ENCODE measurements at places on chromosomes 1 and 21.

- peak; percentile 6 for DNase-seq
Measured at GRCh38 chr1:50929376-50929958, 30.6 kb downstream of the FAF1 start.

DNA sequence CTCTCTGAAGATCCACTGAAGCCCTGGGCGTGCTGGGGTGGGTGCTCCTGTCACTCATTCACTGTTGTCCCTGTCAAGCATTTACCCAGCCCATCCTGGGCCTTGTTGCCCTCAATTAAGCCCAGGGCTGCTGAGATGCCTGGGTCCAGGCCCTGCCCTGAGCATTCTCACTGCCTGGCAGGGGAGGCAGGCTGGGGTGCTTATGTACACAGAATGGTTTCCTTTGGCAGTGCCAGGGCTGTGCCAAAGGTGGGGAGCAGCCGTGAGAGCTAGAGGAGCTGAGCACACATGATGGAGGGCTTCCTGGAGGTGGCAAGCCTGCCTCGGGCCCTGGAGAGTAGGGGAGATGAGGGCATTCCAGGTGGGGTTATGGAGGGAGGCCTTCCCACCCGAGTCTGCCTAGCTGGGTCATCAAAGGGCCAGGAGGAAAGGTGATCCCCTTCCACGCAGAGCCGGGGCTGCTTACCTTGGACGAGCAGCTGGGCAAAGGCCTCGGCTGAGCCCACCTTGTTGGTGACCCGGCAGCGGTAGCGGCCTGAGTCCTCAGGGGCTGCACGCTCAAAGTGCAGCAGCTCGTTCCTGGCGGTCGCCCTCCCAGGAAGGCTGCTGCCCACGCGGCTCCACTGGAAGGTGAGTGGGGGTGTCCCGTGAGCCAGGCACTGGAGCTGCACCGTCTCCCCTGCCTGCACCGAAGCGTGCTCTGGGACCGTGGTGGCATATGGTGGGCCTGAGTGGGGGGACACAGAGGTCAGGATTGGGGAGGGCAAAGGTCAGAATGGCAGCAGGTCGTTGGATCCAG lies 26.5 kb downstream of the LDLRAD2 start:
- DNase-seq, result no peak

GRCh38 chr1:61887931-61888564 lies 145.8 kb downstream of the PATJ start:
- no peak for DNase-seq

DNA sequence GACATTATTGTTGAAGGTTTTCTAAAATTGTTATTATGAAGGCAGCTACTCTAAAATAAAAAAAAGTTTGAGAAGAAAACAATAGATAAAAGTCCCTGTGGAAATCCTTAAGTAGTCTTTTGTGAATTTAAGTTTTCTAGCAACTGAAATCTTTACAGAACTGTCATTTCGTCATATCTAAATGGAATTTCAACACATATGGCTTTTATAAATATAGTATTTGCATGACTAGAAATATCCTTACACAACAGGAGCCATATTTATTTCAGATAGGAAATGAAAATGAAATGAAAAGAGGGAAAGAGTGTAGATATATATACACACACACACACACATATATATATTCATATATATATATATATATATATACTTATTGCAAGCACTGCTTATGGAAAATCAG lies 204.7 kb upstream of the RGS18 start:
- DNase-seq, result no peak

- no peak for DNase-seq
Measured at GRCh38 chr1:202365092-202365815, 16.8 kb downstream of the PPP1R12B start.

GRCh38 chr1:10347109-10347508 lies 51.8 kb upstream of the PGD start:
- DNase-seq, result no peak

- DNase-seq, result no peak
Measured at GRCh38 chr1:23449958-23450357, 25.4 kb upstream of the TCEA3 start.

GRCh38 chr1:43329995-43330751 lies 7.4 kb upstream of the MPL start:
- DNase-seq, result peak; percentile 39

DNA sequence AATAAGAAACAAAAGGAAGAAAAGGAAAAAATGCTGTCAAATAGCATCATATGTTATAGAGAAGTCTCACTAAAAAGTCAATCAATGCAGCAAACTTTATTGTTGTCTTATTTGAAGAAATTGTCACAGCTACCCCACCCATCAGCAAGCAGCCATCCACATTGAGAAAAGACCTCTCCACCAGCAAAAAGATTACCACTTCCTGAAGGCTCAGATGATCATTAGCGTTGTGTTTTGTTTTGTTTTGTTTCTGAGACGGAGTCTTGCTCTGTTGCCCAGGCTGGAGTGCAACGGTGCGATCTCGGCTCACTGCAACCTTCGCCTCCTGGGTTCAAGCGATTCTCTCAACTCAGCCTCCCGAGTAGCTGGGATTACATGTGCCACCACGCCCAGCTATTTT lies 29.0 kb downstream of the ATP2B4 start:
- no peak for DNase-seq

- DNase-seq, result no peak
Measured at GRCh38 chr1:187384504-187384903, 555.8 kb downstream of the PLA2G4A start.

DNA sequence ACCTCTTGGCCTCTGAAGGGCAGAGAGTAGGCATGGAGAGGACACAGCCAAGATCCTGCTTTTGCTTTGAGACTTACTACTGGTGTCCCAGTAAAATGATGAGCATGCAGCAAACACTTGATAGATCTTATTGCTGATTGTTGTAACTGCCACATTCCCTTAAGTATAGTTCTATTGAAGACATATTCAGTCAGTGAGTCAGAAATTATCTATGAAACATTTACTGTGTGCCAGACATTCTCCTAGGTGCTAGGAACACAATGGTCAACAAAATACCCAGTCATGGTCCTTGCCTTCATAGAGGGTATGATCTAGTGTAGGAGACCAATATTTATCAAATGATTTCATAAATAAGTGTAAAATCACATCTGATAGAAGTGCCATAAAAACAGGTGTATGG lies 13.6 kb downstream of the STYXL2 start:
- no peak for DNase-seq

- DNase-seq, result no peak
Measured at GRCh38 chr1:150094734-150095265, 27.2 kb downstream of the VPS45 start.

GRCh38 chr21:16468184-16468583 lies 738.4 kb downstream of the USP25 start:
- DNase-seq, result no peak

DNA sequence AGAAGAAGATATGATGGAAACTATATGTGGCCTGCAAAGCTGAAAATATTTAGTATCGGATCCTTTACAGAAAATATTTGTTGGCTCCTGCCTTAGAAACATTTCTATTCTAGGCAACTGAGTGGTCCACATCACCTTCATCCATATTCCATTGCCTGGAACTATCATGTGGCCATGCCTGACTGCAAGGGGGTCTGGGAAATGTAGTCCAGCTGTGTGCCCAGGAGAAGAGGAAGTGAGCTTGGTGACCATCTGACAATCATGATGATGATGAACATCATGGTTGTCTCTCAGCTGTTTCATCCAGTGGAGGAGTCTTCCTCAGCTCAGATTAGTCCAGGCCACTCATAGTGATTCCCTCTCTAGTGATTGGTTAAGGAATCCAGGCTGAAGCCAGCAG lies 61.8 kb upstream of the IFNLR1 start:
- DNase-seq, result no peak

GRCh38 chr1:22791831-22792347 lies 81.2 kb downstream of the EPHB2 start:
- DNase-seq, result no peak

All from AG04450 (cell line).